ENCODE measurements at places on chromosomes 5 and 9.

DNA sequence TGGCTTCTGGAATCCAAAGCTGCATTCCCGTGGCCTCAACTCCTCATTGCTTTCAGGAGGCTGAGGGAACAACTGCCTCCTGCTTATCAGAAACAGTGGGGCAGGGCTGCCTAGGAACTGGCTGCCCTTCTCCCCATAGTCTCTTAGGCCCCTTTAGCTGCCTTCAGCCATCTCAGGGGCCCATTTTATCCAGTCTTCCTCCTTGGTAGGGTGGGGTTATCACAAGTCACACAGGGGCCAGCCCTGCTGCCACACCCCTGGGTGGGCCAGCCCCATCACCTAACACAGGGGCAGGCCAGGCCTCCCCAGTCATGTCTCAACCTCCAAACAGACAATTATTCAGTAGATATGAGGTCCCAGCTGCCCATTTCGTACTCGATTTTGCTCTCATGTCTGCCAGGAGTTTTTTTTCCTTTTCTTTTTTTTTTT lies 3.9 kb downstream of the ALAD start:
- peak; percentile 96 for DNase-seq

DNA sequence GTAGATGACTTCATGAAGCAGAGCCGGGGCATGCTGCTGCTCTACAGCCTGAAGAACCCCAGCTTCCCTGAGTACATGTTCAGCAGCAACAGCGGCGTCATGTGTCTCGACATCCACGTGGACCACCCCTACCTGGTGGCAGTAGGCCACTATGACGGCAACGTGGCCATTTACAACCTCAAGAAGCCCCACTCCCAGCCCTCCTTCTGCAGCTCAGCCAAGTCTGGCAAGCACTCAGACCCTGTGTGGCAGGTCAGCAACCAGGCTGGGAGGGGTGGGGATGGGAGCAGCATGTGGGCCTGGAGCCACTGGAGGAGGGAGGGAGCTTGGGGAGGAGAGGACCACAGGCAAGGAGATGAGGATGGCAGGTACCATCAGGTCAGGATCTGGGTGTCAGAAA lies 16.2 kb downstream of the ENHO start:
- no peak for DNase-seq

DNA sequence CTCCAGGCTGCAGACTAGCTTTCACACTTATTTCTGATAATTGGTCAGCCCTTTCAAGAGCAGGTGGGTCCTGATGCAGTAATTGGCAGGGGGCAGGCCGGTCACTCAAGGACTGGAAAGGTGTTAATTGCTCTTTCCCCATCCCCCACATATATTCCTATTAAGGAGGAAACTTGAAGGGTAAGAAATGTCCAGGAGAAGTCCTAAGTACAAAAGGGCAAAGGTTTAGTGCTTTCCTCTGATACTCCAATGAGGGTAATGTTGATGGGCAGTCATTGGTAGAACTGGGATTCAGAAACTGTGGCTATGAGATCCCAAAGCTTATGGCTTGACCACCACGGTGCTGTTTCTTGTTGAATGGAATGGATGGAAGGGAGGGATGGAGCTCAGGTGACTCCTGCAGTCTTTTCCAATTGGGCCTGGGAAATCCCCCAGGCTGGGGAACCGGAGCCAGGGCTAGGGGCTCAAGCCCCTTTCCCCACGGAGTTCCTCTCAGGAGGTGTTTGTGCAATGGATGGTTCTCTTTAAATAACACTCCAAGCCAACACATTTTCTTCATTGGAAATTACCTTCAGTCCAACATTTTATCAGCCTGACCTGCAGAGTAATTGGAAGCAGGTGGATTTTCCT lies 103.2 kb upstream of the ALDH1B1 start:
- DNase-seq, result no peak

- DNase-seq, result peak; percentile 7
These were observed 24.4 kb upstream of the SMIM15 start for GRCh38 chr5:61186634-61187033.

Measured in hematopoietic multipotent progenitor cell treated with erythropoietin and hydrocortisone succinate and interleukin-3 and kit ligand, for 4 days (in vitro differentiated cells).